Mammary epithelial cell (primary cell): ENCODE measurements at places on chromosomes 2 and 18. TPM values are rescaled to one million over a fixed set of nuclear protein-coding genes. Genes with fewer than 3 reads are reported as not detected.

Gene DLX2
- total RNA-seq = under 0.01 TPM

Gene GPR45
- not detected for total RNA-seq

DNA sequence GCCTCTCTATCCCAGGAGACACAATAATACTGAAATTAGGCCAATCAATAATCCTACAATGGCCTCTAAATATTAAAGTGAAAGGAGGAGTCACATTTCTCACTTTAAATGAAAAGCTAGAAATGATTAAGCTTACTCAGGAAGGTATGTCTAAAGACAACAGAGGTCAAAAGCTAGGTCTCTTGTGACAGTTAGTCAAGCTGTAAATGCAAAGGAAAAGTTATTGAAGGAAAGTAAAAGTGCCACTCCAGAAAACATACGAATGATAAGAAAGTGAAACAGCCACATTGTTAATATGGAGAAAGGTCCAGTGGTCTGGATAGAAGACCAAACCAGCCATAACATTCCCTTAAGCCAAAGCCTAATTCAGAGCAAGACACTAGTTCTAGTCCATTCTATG is 9.5 kb downstream of the SESTD1 start:
- DNase-seq = no peak

GRCh38 chr2:126736133-126736874 is 80.3 kb downstream of the GYPC start:
- no peak for DNase-seq

Gene SMYD5
- total RNA-seq = 19.5 TPM

DNA sequence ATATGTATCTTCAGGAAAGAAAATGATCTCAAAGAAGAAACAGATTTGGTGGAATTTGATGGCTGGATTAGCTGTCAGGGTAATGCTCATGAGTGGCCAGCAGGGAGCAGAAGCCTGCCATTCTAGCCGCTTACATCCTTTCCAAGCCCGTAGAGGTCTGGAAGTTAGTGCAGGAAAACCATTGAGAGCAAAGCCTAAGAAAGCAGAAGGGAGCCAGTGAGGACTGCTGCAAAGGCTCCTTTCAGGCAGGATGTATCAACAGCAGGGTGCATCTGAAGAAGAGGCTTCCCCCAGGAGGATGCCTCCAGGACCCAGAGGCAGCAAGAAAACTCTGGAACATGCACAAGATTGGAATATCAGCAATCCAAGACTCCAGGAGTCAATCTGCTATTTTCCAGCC is 22.9 kb upstream of the LBH start:
- DNase-seq = peak; percentile 39

DNA sequence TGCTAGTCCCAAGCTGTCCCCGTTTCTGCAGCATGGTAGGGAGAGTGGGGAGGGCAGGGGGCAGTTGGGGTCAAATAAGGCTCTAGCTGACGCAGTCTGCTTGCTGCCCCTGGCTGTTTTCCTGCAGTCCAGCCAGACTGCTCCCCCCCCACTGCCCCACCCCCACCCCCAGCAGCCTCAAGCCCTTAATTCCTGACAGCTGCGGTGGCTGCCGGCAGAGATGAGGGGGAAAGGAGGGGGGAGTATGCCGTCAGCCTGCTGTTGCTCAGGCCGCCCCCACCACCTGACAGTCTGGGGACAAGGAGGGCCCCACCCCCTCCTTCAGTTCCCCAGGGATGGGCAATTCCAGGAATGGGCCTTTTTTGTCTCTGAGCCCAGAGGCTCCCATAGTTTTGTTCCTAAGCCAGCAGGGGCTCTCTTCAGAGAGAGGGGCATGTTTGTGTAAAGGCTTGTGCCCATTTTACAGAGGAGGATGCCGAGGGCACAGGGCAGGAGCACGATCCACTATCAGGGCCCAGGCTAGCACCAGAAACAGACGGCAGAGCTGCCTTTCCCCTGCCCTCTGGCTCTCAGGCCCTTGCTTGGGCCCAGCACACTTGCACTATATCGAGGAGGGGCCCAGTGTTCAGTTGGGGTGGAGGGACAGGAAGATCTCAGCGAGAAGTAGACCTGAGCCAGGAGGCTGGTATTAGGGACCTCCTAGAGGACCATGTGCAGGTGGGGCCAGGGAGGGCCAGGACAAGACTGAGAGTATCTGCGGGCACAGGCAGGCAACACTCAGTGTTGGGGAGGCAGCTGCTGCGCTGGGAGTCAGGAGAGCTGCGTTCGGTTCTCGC is 1.5 kb upstream of the WNT10A start:
- no peak for DNase-seq
